ENCODE measurements at places on chromosomes 2 and 18.
A peak's percentile ranks its signal among the peaks of the same experiment; 100 is the strongest.

DNA sequence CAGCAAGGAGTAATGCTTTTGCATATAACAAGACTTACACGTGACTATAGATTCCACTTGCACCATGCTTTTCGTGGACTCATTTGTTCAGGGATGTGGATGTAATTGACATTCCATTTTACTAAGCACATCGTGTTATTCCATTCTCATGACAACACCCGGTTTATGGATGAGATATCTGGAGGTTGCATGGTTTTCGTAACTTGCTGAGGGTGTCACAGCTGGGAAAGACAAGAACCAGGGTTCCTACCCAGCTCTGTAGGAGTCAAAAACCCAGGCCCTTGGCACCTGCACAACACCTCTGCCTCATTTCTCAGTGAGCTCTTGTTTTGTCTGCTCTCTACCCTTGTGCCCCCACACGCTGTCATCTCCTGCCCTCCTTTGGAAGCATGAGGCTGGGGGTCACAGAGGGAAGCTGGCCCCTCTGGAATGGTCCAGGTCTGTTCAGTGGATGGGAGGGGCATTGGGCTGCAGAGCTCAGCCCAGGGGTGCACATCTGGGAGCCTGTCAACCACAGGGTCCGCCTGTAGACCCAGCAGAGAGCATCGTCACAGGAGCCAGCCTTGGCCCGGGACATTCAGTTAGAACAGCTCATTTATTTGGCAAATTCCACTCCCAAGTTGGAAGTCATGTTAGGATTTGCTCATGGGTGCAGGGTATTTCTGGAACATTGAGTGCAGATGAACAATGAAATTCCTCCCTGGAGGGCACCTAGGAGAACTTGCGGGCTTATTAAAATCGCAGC lies 120.1 kb upstream of the TWIST2 start:
- DNase-seq: no peak

DNA sequence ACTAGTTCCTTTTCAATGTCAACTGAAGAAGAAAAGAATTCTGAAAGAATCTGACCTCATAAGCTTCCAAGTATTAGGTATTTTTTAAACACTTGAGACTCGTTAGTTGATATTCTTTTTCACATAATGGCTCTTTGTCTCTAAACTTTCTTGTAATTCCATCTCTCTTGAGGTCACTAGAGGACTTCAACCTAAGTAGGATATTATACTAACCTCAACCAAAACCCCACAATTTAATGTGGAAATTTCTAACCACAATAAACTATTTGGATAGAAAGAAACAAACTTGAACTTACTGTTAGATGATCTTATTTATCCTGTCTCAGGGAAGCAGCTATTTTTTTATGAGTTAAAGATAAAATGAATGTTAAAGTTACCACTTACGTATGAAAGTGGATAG lies 206.9 kb upstream of the FSIP2 start:
- no peak for DNase-seq

- no peak for DNase-seq
These were observed 142.4 kb upstream of the MEX3C start for GRCh38 chr18:51339856-51340255.

GRCh38 chr2:155747531-155747930 lies 585.0 kb downstream of the NR4A2 start:
- no peak for DNase-seq

DNA sequence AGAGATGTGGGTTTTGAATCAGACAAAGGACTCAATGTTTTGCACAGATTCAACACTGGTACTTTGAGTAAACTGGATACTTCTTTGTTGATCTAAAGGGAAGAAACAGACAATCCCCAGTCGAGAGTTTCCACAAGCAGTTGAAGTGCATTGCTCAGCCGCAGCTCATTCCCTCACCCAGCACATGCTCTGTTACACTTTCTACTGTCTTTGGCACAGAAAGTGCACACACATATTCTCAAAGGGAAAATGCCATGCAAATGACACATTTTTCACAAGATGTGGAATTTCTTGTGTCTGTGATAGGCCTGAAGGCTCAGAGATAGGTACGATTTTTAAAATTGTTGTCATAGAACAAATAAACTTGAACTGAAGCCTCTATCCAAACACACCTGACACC lies 258.9 kb upstream of the TRIB2 start:
- DNase-seq: no peak

DNA sequence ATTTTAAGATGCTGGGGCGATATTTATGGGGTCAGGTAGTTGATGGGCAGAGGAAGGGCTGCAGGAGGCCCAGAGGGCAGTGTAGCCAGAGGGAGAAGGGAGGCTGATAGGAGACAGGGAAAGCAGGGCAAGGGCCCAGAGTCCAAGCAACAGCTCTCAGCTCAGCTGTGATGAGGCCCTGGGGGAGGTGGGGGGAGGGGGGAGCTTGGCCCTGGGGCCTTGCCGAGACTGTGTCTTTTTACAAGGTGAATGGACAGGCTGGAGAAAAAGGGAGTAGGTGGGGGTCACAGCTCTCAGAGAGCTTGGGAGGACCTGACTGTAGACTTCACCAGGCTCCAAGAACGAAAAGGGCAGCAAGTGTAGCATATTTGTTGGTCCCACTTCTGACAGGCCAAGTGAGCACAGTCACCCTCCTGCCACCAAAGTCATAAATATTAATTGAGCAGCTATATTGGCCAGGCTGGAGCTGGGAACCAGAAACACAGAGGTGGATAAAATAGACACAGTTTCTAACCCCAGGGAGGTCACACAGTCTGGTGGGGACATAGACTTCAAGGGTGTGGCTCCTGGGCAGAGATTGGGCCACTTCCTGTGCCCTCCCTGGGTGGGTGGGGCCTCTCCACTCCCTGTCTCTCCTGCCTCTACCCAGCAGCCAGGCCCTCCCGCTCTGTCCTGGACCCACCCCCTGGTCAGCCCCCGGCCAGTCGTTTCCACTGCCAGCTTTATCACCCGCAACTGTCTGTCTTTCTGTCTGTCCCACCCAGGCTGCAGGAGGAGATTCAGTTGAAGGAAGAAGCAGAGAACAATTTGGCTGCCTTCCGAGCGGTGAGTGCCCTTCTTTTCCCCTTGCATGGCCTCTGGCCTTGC lies 1.4 kb downstream of the DES start:
- no peak for DNase-seq

DNA sequence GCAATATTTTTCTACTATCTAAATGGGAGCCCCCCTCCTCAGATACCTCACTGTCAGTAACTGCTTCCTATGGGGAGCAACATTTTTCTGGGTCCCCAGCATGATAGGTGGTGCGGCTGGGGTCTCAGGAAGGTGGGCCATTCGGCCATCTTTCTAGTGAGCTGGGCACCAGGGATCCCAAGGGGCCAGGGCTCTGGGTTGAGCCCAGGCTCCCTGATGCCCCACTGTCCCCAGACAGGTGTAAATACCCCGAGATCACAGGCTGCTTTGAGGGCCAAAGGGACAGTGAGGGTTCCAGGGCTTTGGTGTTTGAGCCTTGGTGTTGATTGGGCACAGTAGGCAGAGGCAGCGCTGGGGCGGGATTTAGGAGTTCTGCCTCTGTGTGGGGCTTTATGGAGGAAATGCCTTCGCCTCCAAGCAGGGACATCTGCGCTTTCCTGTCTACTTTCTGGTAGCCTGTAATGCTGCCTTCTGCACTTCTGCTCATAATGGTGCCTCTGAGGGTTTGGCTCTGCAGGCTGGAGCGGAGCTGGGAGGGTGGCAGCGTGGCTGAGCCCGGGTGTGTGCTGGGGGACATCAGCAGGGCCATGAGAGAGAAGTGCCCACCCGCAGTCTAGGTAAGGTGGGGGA lies 5.3 kb downstream of the ITM2C start:
- no peak for DNase-seq

- DNase-seq: no peak
These were observed 17.5 kb upstream of the CXCR4 start for GRCh38 chr2:136135462-136135861.

DNA sequence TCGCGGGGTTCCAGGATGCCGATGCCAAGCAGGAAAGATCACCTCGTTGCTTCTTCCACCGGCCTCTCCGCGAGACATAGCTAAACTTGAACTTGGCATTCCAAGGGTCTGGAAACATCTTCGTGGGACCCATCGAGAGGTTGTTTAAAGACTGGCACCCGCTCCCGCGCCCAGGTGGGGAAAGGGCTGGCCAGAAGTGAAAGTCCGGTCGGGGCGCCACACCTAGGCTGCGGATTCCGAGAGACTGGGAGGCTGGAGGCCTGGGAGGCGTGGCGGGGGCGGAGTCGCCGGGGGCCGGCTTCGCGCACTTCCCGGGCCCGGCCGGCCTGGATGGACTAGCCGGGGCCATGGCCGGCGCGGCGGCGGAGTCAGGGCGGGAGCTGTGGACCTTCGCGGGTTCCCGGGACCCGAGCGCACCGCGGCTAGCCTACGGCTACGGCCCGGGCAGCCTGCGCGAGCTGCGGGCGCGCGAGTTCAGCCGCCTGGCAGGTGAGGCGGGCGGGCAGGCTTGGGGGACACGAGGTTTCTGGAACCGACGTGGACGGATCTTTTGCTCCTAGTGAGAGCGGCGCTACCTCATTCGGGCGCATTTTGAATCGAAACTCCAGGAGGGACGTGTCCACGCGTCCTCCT lies at the start of gene MOCOS:
Gene MOCOS, plus strand, starts transcription at position 305 of the 633 bp plus-strand sequence. Its CDS starts 43 bp downstream, at position 348.
- peak; percentile 21 for DNase-seq
